ENCODE measurements at places on chromosomes 7 and 10.

DNA sequence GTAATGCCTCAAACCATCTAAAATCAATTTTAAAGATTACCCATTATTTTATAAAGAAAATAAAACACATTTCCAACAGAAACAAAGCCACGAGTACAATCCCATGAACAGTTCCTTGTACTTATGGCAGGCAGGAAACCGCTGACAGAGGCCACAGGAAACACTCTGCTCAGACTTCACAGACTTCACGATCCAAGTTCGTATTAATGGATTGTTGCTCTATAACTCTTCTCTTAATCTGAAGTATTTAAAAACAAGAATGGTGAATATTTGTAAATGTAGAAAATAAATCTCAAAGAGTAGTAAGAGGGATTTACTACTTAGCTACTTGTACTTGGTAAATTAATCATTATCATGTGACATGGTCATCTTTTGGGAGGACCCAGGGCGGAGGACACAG lies 78.3 kb downstream of the SNX10 start:
- DNase-seq: no peak

DNA sequence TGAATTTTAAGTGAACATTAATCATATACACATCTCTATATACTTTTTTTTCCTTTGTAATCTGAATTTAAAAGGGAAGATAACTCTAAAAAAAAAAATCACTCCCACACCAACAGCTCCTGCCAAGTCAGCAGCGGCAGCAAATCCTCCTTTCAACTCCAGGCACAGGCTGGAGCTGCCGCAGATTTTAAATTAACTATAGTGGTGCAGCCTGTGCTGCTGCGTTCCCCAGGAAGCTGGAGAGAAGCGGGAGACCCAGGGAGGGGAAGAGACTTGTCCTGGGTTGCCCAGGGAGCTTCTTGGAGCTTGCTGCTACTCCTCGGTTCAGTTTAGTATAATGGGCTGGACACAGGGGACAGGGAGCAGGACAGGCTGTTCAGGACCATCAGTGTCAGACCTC lies 32.6 kb upstream of the HSPB1 start:
- DNase-seq: no peak

- DNase-seq: no peak
Observed at GRCh38 chr7:69668339-69668870, 70.1 kb downstream of the AUTS2 start.

DNA sequence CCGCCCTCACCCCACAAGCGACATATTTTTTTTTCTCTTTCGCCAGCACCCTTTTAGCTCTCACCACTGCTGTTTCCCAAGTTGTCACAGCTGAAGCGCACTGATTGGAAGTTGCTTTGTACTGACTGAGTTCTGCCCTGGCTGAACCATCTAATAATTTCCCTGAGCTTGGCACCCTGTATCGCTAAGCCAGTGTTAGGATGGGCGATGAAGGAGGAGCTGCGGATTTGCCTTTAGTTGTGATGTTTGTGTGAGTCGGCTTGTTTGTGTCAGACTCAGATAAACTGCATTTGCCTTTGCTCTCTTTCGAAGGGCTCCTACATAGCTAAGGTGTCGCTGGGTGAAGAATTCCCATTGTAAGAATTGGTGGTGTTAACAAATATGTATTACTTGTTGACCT lies 1.3 kb upstream of the ATXN7L1 start:
- DNase-seq: no peak

DNA sequence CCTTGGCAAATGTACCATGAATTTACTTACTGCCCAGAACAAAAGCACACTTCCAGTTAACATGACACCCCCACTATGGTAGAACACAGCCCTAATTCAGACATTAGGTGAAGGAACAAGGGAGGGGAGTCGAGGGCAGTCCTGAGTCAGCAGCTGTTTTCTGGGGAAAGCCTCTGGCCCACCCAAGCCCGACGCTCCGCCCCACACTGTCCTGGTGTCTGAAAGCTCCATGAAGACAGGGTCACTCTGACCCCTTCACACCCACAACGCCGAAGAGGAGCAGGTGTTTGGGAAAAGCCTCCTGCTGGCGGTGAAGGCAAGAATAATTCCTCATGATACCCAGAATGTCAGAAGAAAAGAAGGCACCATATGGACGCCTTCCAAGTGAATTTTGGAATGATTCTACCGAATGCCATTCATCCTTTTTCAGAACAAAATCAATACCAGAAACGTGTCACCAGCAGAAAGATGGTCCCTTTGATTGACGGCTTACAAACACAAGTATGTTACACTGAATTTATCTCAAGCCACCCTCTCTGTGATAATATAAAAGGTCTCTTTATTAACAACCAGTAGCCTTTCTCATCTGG lies 172.1 kb downstream of the DIP2C start:
- DNase-seq: no peak

DNA sequence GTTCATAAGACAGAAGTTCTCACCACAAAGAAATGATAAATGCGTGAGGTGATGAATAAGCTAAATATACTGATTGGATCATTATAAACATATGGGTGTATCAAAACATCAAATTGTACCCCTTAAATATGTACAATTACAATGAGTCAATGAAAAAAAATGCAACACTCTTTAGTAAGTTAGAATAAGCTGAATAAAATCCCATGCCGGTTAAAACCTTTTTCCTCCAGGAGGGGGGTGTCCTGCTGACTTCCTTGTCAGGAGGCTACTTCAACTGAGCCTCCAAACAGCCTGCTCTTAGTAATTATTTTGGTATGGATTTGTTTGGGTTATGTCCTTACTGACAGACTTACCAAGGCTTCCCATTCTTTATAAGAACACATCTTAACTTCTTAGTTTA lies 649.1 kb downstream of the INHBA start:
- no peak for DNase-seq

GRCh38 chr7:30764030-30764975 lies 6.9 kb upstream of the MINDY4 start:
- DNase-seq: no peak

- no peak for DNase-seq
Observed at GRCh38 chr7:154907651-154908620, 95.0 kb downstream of the PAXIP1 start.

DNA sequence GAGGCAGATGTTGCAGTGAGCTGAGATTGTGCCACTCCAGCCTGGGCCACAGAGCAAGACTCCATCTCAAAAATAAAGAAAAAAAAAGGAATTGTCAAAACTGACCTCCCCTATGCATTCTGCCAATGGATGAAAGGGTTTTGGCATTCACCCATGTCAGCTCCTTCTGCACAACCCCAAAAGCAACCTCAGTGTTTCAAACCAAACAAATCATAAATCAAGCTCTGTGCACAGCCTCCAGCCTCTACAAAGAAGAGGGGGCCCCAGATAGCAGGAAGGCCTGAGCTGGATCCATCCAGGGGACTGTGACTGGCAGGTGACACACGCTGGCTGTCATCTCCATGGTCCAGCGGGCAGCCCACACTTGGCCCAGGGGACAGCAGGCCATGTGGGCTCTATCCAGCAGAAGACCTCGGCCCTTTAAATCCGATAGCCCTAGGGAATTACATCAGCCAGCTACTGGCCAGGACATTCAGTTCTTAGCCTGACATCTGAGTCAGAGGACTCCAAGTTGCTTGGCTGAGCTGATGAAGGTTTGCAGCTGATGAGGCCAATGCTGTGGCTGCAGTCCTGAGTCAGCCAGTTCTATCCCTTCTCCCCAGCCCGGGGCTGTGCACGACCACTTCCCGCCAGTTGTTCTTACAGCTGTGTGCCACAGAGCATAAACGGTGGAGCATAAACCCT lies 52.0 kb upstream of the FIGNL1 start:
- no peak for DNase-seq

DNA sequence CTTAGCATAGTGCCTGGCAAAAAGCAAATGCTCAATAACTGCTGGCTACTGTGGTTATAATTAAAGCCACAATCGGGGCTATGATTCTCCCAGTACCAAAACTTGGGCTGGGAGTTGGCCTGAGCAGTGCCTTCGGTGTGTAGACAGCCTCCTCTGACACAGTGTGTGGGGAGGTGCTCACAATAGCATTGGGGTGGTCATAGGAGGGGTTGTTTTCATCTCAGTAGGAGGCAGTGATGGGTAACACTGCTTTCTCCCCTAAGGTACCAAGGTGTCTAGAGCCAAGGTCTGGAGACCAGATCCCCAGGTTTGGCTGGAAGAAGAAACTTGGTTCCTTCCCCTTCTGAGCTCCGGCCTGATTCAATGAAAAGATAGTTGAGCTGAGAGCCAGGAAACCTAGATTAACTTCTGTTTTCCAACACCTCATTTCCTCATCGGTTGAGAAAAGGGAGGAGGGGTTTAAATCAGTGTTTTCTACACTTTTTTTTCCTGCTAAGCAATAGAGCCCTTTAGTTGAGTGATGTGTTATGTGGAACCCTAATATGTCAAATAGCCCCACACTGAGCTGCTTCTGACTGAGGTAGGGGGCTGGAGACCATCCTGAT lies 68.2 kb downstream of the LRMDA start:
- no peak for DNase-seq

DNA sequence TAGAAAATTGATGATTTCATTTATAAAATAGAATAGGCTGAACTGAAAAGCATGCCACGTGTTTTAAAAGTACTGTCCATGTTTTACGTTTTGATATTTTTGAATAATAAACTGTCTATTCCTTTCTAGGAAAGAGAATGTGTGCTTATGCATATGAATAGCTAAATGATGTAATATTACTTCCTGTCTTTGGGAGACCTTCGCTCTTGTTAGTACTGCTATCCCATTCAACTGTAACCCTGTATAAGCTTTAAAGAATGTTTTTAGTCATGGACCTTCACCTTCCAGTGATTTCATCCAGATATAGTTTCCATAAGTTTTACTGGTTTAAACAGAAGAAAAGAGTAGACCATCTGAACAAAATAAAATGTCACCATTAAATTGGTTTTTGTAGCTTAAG lies 274.4 kb upstream of the SEMA3A start:
- DNase-seq: no peak

DNA sequence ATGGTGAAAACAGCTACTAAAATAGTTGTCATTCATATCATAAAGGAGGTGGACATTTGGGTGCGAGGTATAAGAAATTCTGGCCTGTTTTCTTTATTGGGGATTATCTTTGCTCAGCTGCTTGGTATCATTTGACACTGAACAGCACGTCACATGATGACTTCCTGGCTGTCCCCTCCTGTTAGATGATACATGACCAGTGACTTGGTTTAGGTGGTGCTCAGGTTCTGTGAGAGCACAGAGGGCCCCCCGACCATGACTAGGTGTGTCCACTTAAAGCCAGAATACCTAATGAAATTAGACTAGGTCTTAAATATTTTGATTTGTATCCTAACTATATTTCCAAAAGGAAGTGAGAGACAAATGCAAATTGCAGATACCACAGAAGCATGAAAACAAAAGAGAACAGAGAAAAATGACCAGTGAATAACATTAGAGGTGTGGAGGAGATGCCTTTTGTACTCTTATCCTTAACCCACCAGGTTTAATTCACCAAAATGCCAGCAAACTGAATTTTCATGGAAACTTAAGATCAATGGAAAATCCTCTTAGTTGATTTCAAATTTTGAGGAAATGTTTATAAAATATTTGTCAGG lies 50.6 kb upstream of the GJD4 start:
- no peak for DNase-seq

- DNase-seq: no peak
Observed at GRCh38 chr10:96513698-96514561, at the start of gene TLL2. Gene TLL2, minus strand, starts transcription at chr10:96513926. Its CDS starts 241 bp downstream, at chr10:96513685.
